ENCODE measurements at places on chromosomes 2 and 18.

GRCh38 chr2:159432610-159433009 lies 146.1 kb upstream of the WDSUB1 start:
- no peak overlapping the region for H3K27ac ChIP-seq
- H3K4me3 ChIP-seq = no peak overlapping the region
- no peaks in the 10 kb centered on the region for H3K4me1 ChIP-seq

- no peak overlapping the region for H3K27ac ChIP-seq
- no peaks in the 10 kb centered on the region for H3K27me3 ChIP-seq
- H3K36me3 ChIP-seq = no peaks in the 10 kb centered on the region
- no peak overlapping the region for H3K4me3 ChIP-seq
- H3K4me1 ChIP-seq = no peaks in the 10 kb centered on the region
- DNase-seq = no peak
Observed at GRCh38 chr2:18777250-18777812, 188.0 kb upstream of the NT5C1B start.

DNA sequence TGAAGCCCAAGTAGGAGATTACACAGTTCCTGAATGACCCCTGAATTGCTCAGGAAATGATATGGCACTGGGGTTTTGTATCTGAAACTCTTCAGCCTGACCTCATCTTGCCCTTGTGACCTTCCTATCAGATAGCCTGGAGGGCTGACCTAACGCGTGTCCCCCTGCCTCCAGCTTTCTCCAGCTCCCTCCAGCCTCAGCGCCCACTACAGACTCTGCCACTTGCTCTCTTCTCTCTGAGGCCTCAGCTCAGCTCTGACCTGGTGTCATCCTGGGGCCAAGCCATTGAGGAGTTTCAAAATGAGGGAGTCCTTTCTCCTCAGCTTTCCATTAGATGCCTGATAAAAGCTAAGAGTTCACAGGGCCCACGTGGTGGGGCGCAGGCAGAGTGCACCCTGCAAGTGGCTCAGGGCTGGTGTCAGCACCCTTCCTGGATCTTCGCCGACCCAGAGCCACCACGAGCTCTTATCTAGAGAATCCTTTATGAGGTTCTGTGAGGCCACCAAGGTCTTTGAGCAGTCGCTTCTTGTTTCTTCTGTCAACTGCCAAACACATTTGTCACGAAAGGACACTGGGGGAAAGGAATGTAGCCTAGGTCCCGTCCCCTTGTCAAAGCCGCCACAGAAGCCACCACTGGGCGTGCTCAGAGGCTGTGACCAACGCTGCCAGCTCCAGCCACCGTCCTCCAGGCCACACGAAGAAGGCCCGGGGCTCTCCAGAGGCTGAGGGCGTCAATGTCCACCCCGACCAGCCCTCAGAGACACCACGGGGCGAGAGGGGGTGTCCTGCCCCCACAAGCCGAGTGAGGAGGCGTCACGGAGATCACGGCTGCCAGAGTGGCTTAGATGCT lies 131.3 kb upstream of the GPC1 start:
- H3K4me1 ChIP-seq = no peaks in the 10 kb centered on the region
- H3K36me3 ChIP-seq = no peaks in the 10 kb centered on the region
- DNase-seq = no peak
- no peak overlapping the region for H3K27ac ChIP-seq
- no peak overlapping the region for H3K4me3 ChIP-seq

DNA sequence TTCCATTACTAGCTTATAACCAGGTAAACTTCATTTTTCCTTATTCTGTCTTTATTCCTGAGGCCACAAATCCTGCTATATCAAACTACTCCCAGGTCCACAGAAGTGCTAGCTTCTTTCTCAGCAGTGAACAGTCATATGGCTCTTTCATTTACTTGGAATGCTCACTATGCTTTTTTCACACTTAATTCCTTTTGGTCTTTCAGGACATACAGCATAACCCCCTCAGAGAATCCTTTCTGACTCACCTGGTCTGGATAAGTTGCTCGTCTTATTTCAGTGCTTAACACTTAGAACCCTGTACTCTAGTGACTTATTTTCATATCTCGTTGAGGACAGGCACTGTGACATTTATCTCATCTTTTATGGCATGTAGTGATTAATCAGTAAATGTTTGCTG lies 325.0 kb upstream of the UBE2E3 start:
- no peak for DNase-seq
- H3K4me3 ChIP-seq = no peak overlapping the region
- H3K27ac ChIP-seq = no peak overlapping the region
- H3K27me3 ChIP-seq = no peaks in the 10 kb centered on the region
- no peaks in the 10 kb centered on the region for H3K36me3 ChIP-seq

DNA sequence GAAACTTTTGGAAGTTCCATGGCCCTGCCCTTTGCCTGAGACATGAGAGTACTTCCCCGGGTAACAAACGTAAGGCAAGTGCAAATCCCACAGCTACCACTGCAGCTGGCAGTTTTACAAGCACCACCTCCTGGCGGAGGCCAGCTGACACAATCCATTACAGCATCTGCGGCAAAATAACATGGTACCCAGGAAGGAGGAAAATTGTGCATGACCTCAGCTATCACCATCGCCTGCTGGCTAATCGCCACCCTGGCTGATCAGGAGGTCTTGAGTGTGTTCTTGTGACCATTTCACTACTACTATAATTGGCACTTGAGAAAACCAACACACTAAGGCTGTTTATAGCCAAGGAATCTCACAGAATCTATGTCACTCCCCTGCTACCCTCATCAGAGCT lies 71.7 kb upstream of the SERPINE2 start:
- H3K36me3 ChIP-seq = no peaks in the 10 kb centered on the region
- no peaks in the 10 kb centered on the region for H3K4me1 ChIP-seq
- H3K27me3 ChIP-seq = no peaks in the 10 kb centered on the region
- no peak overlapping the region for H3K27ac ChIP-seq
- no peak for DNase-seq
- H3K4me3 ChIP-seq = no peak overlapping the region

All from ascending aorta (tissue), 2 donors.